Panc1 (cell line): ENCODE measurements at places on chromosomes 2 and 18.

GRCh38 chr2:3309496-3310355 lies 67.9 kb downstream of the EIPR1 start:
- no peaks in the 10 kb centered on the region for H3K27me3 ChIP-seq
- H3K27ac ChIP-seq, result no peak overlapping the region
- no peaks in the 10 kb centered on the region for H3K4me1 ChIP-seq
- H3K4me3 ChIP-seq, result no peak overlapping the region
- no peak for DNase-seq

DNA sequence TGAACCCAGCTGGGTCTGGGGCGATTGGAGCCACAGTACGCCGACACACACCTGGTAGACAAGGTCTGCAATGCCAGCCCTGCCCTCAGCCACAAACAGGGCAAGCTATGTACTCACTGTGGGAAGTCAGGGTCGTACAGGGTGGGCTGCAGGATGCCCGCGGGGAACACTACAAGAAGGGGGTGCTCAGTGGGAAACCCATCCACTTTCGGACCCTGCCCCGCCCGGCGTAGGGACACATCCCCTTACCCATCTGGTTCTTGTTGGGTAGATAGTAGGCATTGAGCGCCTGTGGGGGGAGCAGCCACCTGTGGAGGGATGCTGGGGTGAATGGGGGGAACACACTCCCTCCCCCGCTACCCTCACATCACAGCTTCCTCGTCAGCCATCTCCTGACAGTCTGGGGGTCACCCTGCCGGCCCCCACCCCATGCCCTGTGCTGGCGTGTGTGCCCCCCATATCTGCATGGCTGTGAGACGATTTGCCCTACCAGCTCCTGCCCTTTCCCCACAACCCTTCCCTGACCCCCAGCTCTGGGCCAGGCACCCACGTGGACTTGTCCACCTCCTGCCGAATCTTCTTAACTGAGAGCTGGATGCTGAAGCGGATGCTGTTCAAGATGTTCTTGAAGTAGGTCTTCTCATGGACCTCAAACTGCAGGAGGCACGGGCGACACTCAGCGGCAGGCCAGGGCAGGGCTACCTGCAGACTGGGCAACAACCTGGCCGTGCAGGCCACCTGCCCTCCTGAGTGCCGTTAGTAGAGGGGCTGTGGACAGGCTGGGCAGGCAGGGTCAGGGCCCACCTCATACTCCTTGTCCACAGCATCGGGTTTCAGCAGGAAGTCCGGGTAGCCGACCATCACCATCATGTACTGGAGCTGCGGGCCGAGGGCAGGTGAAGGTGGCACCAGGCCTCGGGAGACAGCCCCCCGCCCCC lies 5.1 kb downstream of the ECEL1 start:
- no peak overlapping the region for H3K27ac ChIP-seq
- no peaks in the 10 kb centered on the region; the same call in 1 of the 2 replicates for H3K27me3 ChIP-seq
- no peaks in the 10 kb centered on the region for H3K4me1 ChIP-seq
- H3K4me3 ChIP-seq, result no peak overlapping the region
- DNase-seq, result no peak
- H3K36me3 ChIP-seq, result no peaks in the 10 kb centered on the region

- no peaks in the 10 kb centered on the region for H3K36me3 ChIP-seq
- DNase-seq, result no peak
- no peak overlapping the region for H3K4me3 ChIP-seq
- H3K27me3 ChIP-seq, result no peaks in the 10 kb centered on the region
- H3K27ac ChIP-seq, result no peak overlapping the region
Measured at GRCh38 chr2:180359522-180360282, 352.6 kb upstream of the CWC22 start.

- H3K27me3 ChIP-seq, result peaks cover 3% of the 10 kb centered on the region
- no peak overlapping the region for H3K27ac ChIP-seq
- no peaks in the 10 kb centered on the region; the same call in 1 of the 2 replicates for H3K36me3 ChIP-seq
- DNase-seq, result no peak
- no peak overlapping the region for H3K4me3 ChIP-seq
Measured at GRCh38 chr2:236538242-236538641, 31.4 kb upstream of the ACKR3 start.

- H3K4me3 ChIP-seq, result no peak overlapping the region
- H3K27ac ChIP-seq, result no peak overlapping the region
- DNase-seq, result no peak
- no peaks in the 10 kb centered on the region for H3K27me3 ChIP-seq
Measured at GRCh38 chr2:138272524-138273195, 228.9 kb upstream of the SPOPL start.

- no peaks in the 10 kb centered on the region for H3K36me3 ChIP-seq
- peaks cover 10% of the 10 kb centered on the region for H3K4me1 ChIP-seq
- no peaks in the 10 kb centered on the region for H3K27me3 ChIP-seq
- DNase-seq, result no peak
- peak overlapping the region; percentile 74 for H3K27ac ChIP-seq
Measured at GRCh38 chr2:98445683-98446581, 1.3 kb downstream of the INPP4A start.

DNA sequence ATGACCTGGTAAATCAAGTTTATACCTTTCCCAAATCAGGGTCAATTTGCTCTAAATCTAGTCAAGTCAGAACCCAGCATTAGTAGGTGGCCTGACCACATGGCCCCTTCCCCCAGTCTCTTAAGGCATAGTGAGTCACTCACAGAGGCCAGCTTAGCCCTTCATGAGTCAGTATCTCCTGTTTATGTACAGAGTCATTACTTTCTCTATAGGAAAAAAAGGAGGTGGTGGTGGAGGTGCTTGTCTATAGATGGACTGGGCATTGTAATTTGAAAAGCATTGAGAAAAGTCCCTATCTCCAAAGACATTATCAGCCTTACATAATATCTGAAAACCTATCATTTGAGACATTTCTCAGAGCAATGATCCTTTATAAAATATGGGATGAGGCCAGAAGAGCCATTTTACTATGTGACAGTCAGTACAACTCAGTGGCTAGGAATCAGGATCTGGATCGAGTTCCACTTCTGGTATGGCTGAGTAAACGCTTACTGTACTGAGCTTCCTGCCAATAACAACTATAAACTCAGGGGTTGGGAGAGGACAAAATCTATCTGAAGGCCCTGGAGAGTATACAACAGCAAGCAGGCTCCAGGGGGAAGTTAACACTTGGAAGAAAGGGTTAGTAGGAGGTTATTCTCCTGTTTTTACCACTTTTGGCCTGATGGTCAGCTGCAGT lies 22.5 kb upstream of the SIGLEC15 start:
- 0 out of 2 replicates have a peak, but pooled peaks cover 3% of the 10 kb centered on the region for H3K4me1 ChIP-seq
- H3K4me3 ChIP-seq, result no peak overlapping the region
- H3K27ac ChIP-seq, result peak overlapping the region; percentile 81
- H3K36me3 ChIP-seq, result no peaks in the 10 kb centered on the region

DNA sequence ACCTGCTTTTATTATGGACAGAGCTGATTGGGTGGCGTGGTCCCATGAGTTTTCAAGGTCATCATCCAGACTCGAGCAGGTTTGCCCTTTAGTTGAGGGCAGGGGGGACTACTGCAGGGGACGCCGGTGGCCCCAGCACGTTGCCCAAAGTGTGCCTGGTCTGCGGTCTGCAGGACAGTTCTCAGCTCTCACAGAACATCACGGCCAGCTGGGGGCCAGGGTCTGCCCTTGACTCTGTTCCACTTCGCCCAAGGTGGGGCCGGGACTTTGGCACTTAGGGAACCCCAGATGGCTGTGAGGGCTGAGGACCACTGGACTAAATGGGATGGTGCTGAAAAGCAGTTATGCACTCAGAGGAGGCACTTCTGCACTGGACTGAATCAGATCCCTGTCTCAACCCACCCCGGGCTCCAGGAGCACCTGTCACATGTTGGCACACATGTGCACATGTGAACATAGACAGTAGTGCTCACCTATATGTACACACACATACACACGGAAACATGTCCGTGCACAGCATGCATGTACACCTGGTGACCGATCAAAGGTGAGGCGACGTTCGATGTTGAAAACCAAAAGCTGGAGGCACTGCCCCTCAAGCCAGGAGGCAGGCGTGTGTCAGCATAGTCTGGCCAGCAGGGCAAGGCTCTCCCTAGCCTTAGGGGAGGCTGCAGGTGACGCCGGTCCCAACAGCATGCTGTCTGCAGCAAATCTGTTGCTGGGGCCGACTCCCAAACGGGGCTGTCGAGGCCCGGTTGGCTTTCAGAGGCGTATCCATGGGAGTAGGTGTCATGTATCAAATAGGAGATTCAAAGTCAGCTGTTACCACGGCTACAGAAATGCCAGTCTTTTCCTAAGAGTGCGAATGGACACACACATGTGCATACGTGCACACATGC lies 10.2 kb downstream of the ANO7 start:
- DNase-seq, result no peak
- no peak overlapping the region for H3K4me3 ChIP-seq
- H3K27me3 ChIP-seq, result no peaks in the 10 kb centered on the region

DNA sequence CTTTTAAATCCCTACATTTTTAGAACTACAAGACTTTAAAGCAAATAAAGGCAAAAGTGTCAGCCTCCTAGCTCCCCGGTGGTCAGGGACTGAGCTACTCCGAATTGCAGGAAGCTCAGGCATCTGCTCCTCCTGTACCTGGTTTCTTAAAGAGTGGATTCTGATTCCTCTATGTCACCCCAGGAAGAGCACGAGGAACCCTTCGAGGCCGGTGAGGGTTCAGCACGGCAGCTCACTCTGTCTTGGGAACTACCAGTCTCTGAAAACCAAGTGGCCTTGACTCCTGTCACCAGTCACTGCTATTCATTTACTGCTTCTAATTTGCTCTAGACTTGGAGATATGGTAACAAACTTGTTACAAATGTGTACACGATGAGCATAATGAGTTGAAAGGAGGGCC lies 2.3 kb downstream of the PER2 start:
- peak overlapping the region; percentile 89 for H3K27ac ChIP-seq
- H3K27me3 ChIP-seq, result no peaks in the 10 kb centered on the region
- DNase-seq, result no peak
- H3K36me3 ChIP-seq, result no peaks in the 10 kb centered on the region; the same call in 1 of the 2 replicates

GRCh38 chr2:206011795-206012194 lies 74.2 kb downstream of the INO80D start:
- no peaks in the 10 kb centered on the region for H3K4me1 ChIP-seq
- H3K27ac ChIP-seq, result no peak overlapping the region
- H3K4me3 ChIP-seq, result no peak overlapping the region
- H3K27me3 ChIP-seq, result no peaks in the 10 kb centered on the region
- H3K36me3 ChIP-seq, result 0 out of 2 replicates have a peak, but pooled peaks cover 2% of the 10 kb centered on the region
